Brain microvascular endothelial cell (primary cell): ENCODE measurements at places on chromosomes 2 and 18.

GRCh38 chr18:60082790-60083189 is 183.0 kb downstream of the PMAIP1 start:
- no peak for DNase-seq

GRCh38 chr18:46097431-46097800 is 680 bp downstream of the ATP5F1A start:
- DNase-seq: no peak

- DNase-seq: no peak
Measured at GRCh38 chr2:195642027-195642678, 14.9 kb upstream of the SLC39A10 start.

DNA sequence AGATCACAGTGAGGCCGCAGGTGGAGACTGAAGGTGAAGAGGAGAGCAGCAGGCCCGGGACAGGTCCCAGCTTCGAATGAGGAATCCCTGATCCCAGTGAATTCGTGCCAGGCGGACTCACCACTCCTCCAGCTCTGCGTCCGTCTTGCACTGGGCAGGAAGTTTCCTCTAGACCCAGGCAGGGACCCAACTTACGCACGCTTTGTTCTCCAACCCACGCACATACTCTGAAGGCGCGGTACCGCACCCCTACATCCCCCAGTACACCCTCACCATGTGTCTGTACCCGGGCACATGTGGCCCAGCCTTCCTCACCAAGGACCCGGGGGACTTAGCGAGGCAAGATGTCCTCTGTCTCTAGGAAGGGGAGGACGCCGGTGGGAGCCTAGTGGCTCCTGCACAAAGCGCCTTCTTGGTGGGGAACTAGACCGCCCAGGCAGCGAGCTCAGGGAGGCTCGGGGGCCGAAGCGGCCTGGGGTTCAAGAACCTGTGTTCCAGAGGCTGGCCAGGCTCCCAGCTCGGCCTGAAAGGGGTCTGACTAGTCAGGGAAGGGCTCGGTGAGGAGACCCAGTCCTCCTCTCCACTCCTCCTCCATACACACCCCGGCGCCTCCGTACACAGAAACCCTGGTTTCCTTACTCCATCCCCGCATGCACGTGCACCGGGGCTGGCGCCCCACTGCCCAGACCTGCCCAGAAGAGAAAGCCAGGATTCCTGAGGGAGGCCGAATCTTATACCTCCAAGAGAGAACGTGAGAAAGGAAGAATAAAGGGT is 38.3 kb upstream of the ATP6V1B1 start:
- no peak for DNase-seq

GRCh38 chr2:218880102-218880858 is at the start of gene WNT10A:
Gene WNT10A, plus strand, starts transcription at chr2:218880852. Its CDS starts 144 bp downstream, at chr2:218880996.
- no peak for DNase-seq

DNA sequence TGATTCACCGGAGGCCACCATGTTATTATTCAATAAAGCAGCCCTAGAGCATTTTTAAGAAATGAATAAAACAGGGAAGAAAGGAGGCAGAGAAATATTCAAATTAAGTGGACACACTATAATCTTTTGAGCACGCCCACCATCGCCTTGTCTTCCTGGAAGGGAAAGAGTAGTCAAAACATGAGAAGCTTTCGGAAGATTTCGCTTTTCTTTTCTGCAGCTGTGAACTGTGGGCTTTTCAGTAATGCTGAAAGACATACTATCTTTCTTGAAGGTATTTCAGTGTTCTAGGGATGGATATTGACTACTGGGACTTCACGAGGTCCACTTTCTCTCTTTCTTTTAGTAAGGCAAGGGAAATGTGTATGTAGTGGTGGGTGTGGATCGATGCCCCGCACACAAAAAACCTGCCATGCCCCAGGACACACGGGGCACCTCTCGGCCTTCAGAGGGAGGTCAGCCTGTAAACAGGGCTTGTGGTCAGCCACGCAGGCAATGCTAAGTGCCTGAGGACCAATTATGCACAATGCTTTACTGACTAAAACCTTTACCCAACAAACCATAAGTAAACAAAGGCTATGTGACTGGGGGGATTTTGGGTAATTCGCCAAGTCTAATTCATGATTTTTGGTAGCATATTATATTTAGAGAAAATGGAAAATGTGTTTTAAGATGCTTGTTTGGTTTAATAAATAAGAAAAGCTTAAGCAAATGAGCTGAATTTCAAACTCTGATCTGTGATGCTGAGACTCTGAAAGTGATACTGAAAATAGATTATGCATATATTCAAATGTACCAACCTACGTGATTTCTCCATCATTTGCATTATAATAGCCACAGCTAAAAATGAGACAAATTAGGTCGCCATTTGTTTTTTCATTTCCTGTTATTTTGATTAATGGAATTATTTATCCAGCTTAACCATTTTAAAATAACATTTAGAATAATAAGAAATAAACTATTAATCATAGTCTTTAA is 130.5 kb downstream of the ZNF516 start:
- DNase-seq: no peak

GRCh38 chr2:168687314-168687713 is 115.1 kb upstream of the NOSTRIN start:
- DNase-seq: peak; percentile 46

- DNase-seq: peak; percentile 35
Measured at GRCh38 chr2:118202707-118203303, 114.5 kb downstream of the INSIG2 start.
